ENCODE measurements at places on chromosomes 5 and 9. TPM values are rescaled to one million over a fixed set of nuclear protein-coding genes. Genes with fewer than 3 reads are reported as not detected.
A peak's percentile ranks its signal among the peaks of the same experiment; 100 is the strongest.

BNIP1 gene
- total RNA-seq = 11.4 TPM

GRCh38 chr5:28275931-28276330, 1237.5 kb upstream of the CDH9 start:
- no peak for DNase-seq
- H3K4me1 ChIP-seq = no peaks in the 10 kb centered on the region
- no peaks in the 10 kb centered on the region for H3K27me3 ChIP-seq

DNA sequence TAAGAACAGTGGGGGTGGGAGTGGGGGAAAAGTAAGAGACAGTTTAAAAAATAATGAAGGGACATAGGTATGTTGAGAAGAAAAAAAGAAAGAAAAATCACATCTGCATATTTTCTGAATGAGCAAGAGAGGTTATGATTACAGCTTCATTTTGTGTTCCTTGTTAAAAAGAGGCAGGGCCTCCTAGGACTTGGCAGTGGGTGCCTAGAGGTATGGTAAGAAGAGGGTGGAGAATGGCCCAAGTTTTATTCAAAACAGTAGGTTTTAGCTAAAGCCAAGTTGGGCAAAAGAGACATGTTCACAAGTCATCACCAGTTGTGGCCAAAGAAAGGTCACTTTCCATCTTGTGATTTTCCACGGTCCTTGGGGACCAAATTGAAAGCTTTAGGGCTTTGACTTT, 643.4 kb downstream of the CCDC171 start:
- no peak for DNase-seq
- H3K27ac ChIP-seq = no peak overlapping the region
- H3K4me3 ChIP-seq = no peak overlapping the region

DNA sequence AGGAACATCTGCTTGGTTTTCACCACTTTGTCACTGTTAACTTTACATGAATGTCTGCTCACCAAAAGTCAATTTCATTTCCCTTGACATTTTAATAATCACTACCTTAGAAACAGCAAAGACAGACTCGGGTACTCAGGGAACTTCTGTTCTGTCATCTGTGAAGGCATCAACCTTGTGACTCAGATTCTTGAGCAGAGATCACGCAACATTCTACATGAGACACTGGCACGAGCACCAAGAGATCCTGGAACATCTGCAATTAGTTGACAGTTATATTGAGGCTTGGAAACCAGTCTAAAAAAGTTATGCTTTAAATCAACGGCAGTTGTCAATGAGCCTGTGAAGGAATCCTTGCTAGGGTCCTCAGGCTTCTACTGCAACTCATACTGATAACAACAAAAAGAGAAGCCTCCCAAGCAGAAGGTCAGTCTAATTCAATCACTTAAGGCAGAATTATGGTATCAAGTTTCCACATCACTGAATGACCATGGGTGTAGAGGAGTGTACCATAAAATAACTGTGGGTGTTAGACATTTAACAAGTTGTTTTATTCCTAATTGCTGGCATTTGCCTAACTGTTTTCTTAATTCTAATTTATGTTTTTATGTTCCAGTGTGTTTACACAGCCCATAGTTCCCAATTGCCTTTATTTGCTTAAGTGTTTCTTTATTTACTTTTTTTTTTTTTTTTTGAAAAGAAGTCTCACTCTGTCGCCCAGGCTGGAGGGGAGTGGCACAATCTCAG, 3.3 kb upstream of the PBX3 start:
- no peak overlapping the region for H3K27ac ChIP-seq
- peaks cover 3% of the 10 kb centered on the region for H3K4me1 ChIP-seq
- no peak overlapping the region for H3K4me3 ChIP-seq
- DNase-seq = no peak
- no peaks in the 10 kb centered on the region for H3K27me3 ChIP-seq

TNFSF8 gene
- total RNA-seq = 0.88 TPM

GRCh38 chr9:131503626-131504465, 1.1 kb downstream of the POMT1 start:
- no peak for DNase-seq
- H3K36me3 ChIP-seq = no peaks in the 10 kb centered on the region
- H3K27ac ChIP-seq = no peak overlapping the region
- peaks cover 4% of the 10 kb centered on the region for H3K4me1 ChIP-seq

GRCh38 chr9:120807607-120808379, 14.6 kb upstream of the FBXW2 start:
- no peaks in the 10 kb centered on the region for H3K4me1 ChIP-seq
- no peaks in the 10 kb centered on the region for H3K27me3 ChIP-seq
- DNase-seq = no peak
- H3K36me3 ChIP-seq = no peaks in the 10 kb centered on the region

DNA sequence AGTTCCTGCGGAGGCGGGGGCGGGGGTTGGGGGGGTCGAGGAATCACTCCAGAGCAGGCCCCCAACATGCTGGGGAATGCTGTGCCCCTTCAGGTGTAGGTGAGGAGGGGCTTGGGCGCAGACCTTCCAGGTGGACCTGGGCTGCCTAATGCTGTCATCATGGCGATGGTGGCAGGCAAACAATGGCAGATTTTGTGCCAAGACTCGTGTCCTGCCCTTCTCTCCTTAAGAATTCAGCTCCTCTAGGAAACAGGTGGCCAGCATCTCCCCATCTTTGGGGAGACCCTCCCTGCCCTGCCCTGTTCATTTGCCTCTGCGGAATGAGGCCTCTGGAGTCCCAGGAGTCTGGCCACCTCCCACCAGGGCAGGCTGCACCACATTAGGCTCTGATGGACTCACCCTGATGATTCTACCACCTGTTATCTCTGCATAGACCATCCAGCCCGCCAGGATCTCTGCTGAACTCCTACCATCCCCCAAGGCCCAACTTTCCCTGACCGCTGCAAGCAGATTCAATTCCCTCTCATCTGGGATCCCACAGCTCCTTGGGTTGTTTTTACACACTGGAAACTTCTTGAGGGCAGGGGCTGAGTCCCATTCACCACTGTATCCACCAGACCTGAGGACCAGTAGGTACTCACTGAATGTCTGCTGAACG, 10.9 kb upstream of the SLC25A51 start:
- no peaks in the 10 kb centered on the region for H3K36me3 ChIP-seq
- no peaks in the 10 kb centered on the region for H3K27me3 ChIP-seq
- no peaks in the 10 kb centered on the region for H3K4me1 ChIP-seq
- no peak overlapping the region for H3K27ac ChIP-seq
- H3K4me3 ChIP-seq = no peak overlapping the region

IGFBPL1 gene
- 1.3 TPM for total RNA-seq

DNA sequence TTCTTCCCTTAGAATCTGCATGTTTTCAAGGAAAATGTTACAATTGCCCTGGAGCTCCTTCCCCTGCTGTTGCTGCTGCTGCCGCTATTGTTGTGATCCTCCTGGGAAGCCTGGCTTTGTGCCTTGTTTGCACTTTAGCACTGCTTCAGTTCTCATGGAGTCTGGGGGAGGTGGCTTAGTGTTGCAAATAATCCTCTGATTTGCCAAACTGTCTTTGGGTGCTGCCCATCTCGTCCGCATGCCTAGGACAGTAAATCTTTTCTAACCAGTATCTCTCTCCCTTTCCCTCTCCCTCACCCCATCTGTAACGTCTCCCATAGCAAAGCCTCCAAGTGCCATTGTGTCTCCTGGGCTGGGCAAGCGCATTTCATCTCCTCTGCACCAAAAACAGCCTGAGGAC, 30.3 kb downstream of the FAM240B start:
- DNase-seq = no peak
- H3K36me3 ChIP-seq = no peaks in the 10 kb centered on the region
- no peaks in the 10 kb centered on the region for H3K27me3 ChIP-seq
- no peaks in the 10 kb centered on the region for H3K4me1 ChIP-seq
- no peak overlapping the region for H3K4me3 ChIP-seq

- DNase-seq = no peak
- H3K27me3 ChIP-seq = no peaks in the 10 kb centered on the region
- no peaks in the 10 kb centered on the region for H3K36me3 ChIP-seq
- H3K27ac ChIP-seq = no peak overlapping the region
- H3K4me1 ChIP-seq = no peaks in the 10 kb centered on the region
Measured at GRCh38 chr9:106795031-106795430, 67.9 kb upstream of the ZNF462 start.

GRCh38 chr9:4393806-4394523, 94.1 kb upstream of the GLIS3 start:
- no peaks in the 10 kb centered on the region for H3K4me1 ChIP-seq
- no peaks in the 10 kb centered on the region for H3K36me3 ChIP-seq
- no peak overlapping the region for H3K27ac ChIP-seq
- no peak for DNase-seq
- no peak overlapping the region for H3K4me3 ChIP-seq
- H3K27me3 ChIP-seq = no peaks in the 10 kb centered on the region

INSL6 gene
- total RNA-seq = not detected

DNA sequence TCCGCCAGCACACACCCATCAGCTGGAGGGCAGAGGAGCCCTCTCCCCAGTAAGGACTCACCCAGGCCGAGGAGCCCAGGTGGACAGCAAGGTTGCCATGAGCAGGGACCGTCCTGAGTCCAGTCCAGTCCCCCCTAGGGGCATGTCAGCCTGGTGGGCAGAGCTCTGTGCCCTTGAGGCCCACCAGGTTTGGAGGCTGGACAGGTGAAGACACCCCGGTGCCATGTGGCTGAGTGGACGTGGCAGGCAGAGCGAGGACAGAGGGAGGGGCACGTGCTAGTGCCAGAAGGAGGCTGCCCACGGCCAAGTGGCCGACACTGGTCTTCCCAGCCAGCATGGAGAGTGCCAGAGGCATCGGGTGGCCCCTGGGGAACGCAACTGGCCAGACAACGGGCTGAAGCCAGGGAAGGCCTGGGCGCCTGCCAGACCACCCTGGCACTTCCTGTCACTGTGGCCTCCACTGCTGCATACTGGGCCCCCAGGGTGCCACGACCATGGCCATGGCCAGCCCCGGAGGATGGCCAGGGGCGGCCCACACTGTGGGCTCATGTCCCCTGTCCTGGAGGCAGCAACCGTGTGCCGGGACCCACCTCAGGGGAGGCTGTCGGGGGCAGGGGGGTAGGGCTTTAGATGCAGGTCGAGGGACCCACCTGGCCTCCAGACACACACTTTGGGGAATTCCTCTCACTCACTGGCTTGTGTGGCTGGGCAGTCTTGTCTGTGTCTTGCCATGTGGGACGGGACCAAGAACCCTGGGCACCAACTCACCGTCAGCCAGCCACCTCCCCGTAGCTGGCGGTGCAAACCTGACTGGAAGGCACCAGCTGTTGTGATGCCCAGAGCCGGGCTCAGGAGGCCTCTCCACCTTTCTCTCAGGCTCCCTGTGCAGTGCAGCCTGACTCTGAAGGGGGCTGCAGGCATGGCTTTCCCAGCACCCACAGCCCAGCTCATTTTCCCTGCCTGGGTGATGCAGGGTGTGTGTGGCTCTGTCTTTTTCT, 42.3 kb upstream of the LPCAT1 start:
- H3K4me1 ChIP-seq = no peaks in the 10 kb centered on the region
- H3K27ac ChIP-seq = no peak overlapping the region
- no peak for DNase-seq
- H3K36me3 ChIP-seq = no peaks in the 10 kb centered on the region
- no peak overlapping the region for H3K4me3 ChIP-seq

DNA sequence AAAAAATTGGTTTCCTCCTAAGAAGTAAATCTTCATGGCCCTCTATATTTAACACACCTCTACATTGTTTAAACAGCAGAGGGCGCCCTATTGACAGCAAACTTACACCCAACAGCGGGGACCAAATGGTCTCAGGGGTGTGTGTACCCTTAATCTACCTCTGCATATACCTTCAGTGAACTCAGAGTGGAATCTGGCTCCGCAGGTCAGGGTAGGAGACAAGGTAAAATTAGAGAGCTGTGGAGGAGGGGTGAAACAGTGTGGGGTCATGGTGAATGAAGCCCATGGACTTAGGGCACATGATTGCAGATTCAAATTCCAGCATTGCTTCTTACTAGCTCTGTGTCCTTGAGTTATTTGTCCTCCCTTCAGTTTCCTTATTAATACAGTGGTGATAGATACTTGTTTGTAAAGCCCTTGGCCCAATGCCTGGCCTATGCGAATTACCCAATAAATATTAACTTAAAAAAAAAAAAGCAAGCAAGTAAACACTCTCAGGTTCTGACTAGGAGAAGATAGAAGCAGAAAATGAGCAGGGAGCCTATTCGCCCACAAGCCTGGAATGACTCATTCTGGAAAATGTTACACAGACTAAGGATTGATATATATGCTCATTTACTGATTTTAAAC, 122.9 kb downstream of the CAVIN4 start:
- H3K36me3 ChIP-seq = no peaks in the 10 kb centered on the region
- H3K27ac ChIP-seq = no peak overlapping the region
- no peaks in the 10 kb centered on the region for H3K4me1 ChIP-seq
- no peak overlapping the region for H3K4me3 ChIP-seq
- DNase-seq = no peak

- no peak for DNase-seq
- no peak overlapping the region for H3K27ac ChIP-seq
- H3K27me3 ChIP-seq = no peaks in the 10 kb centered on the region
- H3K4me1 ChIP-seq = no peaks in the 10 kb centered on the region
- H3K36me3 ChIP-seq = no peaks in the 10 kb centered on the region
- no peak overlapping the region for H3K4me3 ChIP-seq
Measured at GRCh38 chr9:5113523-5113922, 71.9 kb downstream of the INSL6 start.

PIP5KL1 gene
- 0.85 TPM for total RNA-seq

DNA sequence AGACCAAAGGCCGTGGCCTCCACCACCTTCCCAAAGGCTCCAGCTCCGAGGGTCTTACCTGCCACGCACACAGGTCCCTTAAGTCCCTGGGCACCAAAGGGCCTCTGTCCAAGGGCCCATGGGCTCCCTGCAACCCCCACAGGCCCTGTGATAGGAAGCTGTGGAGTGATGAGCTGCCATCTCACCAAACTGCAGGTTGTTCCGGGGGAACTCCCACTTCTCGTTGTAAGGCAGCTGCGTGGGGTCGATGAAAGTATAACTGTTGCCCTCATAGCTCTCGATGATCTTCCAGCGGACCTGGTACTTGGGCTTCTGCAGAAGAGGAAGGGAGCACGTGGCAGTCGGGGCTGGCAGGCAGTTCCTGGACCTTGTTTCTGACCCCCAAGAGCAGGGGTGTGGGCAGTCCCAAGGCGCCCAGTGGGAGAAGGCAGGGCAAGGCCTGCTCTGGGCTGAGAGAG, 24.8 kb downstream of the CSF1R start:
- H3K4me3 ChIP-seq = no peak overlapping the region
- no peak overlapping the region for H3K27ac ChIP-seq
- H3K4me1 ChIP-seq = no peaks in the 10 kb centered on the region
- H3K27me3 ChIP-seq = no peaks in the 10 kb centered on the region
- DNase-seq = no peak

- H3K36me3 ChIP-seq = no peaks in the 10 kb centered on the region
- H3K4me3 ChIP-seq = peak overlapping the region; percentile 85
- no peaks in the 10 kb centered on the region for H3K27me3 ChIP-seq
- DNase-seq = peak; percentile 43
Measured at GRCh38 chr9:35658968-35659220, 802 bp downstream of the CCDC107 start.

GRCh38 chr5:176360894-176361436, 599 bp downstream of the KIAA1191 start:
- no peaks in the 10 kb centered on the region for H3K27me3 ChIP-seq
- H3K4me1 ChIP-seq = no peaks in the 10 kb centered on the region
- no peaks in the 10 kb centered on the region for H3K36me3 ChIP-seq
- peak overlapping the region; percentile 97 for H3K4me3 ChIP-seq

SLIT3 gene
- total RNA-seq = 3.4 TPM

FAM163B gene
- total RNA-seq = 1.2 TPM

GRCh38 chr5:110441035-110441434, 285.4 kb downstream of the TMEM232 start:
- no peak overlapping the region for H3K27ac ChIP-seq
- H3K36me3 ChIP-seq = no peaks in the 10 kb centered on the region
- H3K4me3 ChIP-seq = no peak overlapping the region
- no peaks in the 10 kb centered on the region for H3K4me1 ChIP-seq

HTR4 gene
- 7.5 TPM for total RNA-seq

GRCh38 chr9:105993116-105993854, 298.9 kb downstream of the TMEM38B start:
- H3K27me3 ChIP-seq = no peaks in the 10 kb centered on the region
- no peak overlapping the region for H3K27ac ChIP-seq
- no peaks in the 10 kb centered on the region for H3K4me1 ChIP-seq
- H3K4me3 ChIP-seq = no peak overlapping the region
- no peak for DNase-seq
